Stimulated activated CD8-positive, alpha-beta memory T cell treated with anti-CD3 and anti-CD28 coated beads, Interleukin-15, amount 100 ng/mL, for 24 hours (primary cell): ENCODE measurements at places on chromosomes 3 and 15.

- no peak for DNase-seq
These were observed 189.8 kb downstream of the KLF13 start for GRCh38 chr15:31516440-31516839.

DNA sequence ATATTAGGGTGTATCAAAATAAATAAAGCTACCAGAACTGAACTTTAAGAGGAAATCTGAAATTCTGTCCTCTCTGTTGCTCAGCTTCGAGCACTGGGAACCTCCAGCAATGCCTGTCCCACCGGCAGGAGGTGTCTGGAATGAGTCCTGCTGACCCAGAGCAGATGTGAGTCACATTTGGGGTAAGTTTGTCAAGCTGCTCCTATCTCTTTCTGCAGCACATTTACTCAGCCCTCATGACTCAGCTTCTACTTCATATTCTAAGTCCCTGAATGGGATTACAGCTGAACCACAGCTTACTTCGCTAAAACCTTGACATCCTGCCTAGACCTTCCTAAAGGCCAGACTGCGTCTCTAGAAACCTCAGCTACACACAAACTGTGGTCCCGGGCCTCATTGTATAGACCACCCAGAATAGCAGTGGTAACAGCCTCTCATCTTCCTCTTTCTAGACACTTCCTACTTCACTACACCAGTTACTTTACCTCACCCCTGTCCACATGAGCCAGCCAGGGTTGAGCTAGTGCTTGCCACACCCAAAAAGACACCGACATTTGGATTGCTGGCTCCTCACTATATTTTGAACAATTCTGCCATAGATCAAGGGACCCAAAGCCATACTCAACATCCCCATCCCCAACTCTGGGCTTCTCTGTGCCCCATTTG is 109.6 kb upstream of the TMCO5A start:
- DNase-seq = no peak

GRCh38 chr3:54180921-54181320 is 58.6 kb downstream of the CACNA2D3 start:
- no peak for DNase-seq

DNA sequence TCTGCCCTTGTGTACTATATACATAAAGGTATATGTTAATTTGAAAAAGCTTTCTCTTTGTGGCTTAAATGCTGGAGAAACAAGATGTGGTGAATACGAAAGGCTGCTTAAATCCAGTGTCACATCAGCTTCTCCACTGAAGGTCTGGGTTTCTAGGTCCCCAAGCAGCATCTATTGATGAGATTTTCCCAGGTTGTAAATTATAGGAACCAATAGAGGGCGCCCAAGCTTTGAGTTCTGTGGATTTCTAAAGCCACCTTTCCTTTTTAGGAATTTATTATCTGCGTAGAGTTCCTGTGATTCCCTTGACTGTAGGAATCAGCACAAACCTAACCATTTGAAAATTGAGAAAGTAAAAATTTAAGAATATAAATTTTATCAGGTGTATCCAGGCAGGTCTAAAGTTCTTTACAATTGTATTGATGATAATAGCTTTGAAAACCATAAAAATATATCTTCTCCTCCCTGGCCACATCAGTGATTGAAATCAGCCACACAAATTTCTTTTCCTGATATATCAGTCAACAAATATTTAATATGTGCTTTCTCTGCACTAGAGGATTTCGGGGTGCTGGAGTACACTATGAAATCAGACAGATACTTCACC is 88.3 kb upstream of the ADAMTSL3 start:
- no peak for DNase-seq

DNA sequence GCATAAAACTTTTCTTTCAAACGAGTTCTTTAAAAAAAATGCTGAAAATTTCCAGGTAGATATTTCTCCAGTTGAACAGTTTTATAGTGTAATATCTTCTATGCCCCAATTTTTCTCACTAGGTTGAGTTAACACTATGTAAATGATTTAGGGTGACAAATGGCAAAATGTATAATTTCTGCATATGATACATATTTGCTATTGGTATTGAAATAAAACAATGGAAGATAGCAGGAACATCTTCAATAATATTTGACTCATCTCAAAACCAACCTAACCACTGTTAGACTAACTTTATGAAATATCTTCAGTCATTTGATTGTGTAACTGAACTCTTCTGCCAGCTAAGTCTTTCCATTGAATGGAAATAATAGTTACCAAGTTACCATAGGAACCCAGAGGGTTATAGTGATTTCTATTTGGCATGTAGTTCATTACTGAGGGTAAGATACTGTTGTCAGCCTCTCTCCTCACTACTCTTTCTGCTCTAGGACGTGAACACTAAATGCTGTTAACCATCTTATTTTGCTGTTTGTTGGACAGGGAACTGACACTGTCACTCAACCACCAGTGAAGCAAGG is 824.7 kb upstream of the NECTIN3 start:
- no peak for DNase-seq

GRCh38 chr15:94584833-94585244 is 353.5 kb downstream of the MCTP2 start:
- no peak for DNase-seq

- DNase-seq = no peak
These were observed 732.4 kb upstream of the DPPA4 start for GRCh38 chr3:110069761-110070160.

DNA sequence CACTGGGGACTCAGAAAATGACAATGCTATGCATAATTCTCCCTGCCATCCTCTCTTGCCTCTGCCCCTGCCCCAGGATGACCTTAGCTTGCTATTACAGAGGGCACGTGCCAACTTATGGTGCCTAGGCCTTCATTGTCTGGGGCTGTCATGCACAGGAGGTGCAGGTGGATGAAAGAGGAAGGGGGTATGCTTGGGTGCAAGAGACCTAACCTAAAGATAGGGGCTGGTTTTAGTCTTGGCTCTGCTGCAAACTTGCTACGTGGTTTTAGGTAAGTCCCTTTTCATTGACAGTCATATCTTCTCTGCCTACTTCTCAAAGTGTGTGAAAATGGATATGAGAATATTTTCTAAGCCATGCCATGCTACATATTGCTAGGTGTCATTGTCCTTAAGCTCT is 161.3 kb downstream of the EPHB1 start:
- DNase-seq = no peak

GRCh38 chr3:24494618-24495325 is at the start of gene THRB:
Gene THRB, minus strand, starts transcription at chr3:24494850.
- DNase-seq = no peak

- no peak for DNase-seq
These were observed 322.3 kb upstream of the SUCLG2 start for GRCh38 chr3:67976663-67977062.

- DNase-seq = no peak
These were observed 131.8 kb upstream of the UBE2E2 start for GRCh38 chr3:23071296-23071695.

DNA sequence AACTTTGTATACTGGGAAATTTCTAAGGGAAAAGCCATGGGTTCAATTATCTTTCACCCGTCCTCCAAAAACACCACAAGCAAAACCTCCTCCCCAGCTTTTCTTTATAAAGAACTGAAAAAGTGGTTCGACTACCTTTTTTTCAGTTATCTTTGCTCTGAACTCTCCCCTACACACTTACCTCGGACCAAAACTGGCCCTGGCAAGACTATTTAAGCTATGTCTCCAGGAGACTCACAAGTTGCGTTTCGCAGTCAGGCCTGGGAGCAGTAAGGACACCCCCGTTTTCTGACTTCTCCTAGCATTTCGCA is 645 bp downstream of the COPS2 start:
- no peak for DNase-seq

DNA sequence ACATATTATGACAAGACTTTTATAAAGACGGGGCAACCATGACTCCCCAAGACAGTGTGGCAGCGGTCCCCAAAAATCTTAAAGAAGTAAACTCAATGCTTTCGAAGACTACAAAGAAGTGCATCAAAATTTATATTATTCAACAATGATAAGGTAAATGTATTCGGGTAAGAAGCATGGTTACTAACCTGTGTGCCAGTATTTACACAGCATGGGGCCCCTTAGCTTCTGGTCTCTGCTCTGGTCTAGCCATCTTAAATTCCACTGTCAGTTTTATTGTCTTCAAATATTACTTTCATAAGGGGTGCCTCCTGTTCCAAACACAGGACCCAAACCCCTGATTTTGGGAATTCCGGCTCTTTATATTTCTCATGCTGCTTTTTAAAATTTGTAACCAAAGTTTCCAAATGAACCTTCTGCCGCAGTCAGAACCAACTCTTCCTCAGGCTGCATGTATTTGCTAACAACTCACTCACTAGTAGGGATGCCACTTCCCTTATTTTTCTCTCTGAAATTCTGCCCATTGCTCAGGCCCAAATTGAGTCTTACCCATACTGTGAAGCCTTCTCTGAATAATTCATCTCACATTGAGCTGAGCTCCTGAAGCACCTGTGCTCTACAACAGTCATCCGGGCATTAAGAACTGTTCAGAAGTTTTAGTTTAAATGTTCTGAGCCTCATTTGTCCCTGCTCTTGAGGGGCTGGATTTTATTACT is 1.2 kb downstream of the TTC23 start:
- DNase-seq = no peak

- no peak for DNase-seq
These were observed 39.1 kb downstream of the TKT start for GRCh38 chr3:53216723-53217122.

DNA sequence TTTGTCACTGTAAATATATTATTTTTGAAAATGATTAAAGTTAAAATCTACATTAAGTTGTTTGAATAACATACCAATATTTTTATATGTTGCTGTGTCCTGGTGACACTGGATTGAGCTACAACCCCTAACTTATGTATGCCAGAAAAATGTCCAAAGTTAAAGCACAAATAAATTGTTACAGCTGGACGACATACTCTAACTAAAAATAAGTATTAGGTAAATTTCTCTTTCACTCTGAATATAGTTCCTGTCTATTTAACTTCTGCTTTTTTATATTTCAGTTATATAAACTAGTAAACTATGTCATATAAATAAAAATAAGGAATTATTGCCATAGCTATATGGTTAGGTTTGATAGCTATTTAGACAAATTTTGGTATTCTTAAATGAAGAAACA is 118.5 kb upstream of the SAMMSON start:
- DNase-seq = no peak

DNA sequence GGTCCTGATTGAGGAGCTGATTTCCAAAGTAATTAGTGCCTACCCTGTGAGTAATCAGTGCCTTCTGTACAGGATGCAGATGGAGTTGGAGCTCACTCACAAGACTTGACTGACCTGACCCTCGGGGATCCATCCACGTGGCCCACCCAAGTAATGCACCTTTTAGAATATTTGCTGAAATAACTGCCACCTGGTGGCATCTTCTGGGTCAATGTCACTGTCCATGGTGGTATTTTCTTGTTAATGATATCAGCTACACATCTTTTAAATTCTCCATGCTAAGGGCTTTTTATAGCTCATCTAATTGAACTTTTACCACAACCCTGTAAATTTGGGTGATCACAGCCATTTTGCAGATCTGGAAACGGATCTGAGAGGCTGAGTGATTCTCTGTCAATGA is 74.3 kb upstream of the ANKRD34C start:
- DNase-seq = no peak

DNA sequence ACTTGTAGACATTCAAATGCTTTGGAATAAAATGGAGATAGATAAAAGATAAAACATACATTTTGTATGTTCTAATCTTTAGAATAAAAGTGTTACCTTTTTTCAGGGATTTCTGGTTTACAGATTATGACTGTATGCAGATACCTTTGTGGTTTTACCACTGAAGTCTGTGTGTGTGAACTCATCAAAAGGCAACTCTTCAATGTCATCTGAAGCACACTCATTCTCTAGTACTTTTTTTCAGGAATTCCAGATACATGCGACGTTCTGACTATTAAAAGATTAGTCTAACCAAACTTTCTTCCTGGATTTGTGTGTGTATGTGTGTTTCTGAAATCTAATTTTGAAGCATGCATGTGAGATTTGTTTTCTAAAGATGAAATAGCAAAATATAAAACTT is 188.6 kb downstream of the NLGN1 start:
- no peak for DNase-seq

- no peak for DNase-seq
These were observed 26.8 kb downstream of the TIMMDC1 start for GRCh38 chr3:119524931-119525662.

GRCh38 chr3:195083659-195084058 is 187.3 kb downstream of the XXYLT1 start:
- no peak for DNase-seq
